ENCODE measurements at places on chromosomes 13 and 19. TPM values are rescaled to one million over a fixed set of nuclear protein-coding genes. Genes with fewer than 3 reads are reported as not detected.
A peak's percentile ranks its signal among the peaks of the same experiment; 100 is the strongest.

DNA sequence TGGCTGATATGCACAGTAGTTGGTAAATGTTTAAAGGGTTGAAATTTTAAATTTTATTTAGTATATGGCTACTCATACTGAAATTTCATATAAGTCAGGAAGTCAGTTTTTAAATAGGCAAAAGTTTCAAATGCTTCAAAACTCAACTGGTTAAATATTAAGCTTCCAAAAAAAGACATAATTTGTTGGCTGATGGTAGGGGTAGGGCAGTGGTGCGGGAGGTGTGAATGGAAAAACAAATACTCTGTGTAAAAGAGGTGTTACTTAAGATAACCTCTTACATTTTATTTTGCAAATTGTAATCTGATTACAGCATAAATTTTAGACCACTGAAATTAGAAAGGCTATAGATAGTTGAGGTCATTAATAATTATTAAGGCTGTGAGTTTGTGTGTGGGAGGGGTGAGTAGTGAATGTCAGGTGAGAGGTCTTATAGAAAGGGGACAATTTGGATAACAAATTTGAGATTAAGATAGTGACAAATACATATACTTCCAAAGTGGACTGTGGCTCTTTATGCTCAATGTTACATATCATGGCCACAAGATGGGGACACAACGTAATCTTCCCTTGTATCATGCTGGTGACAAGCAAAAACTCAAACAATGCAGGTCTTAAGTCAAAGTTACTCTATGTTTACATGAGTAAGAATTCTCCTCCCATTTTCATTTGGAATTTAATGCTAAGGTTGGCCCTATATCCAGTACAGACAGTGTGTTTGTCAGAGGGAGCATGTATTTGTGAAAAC lies 36.6 kb upstream of the OXGR1 start:
- no peaks in the 10 kb centered on the region for H3K36me3 ChIP-seq
- peaks cover 3% of the 10 kb centered on the region for H3K27me3 ChIP-seq
- no peak overlapping the region for H3K4me3 ChIP-seq
- H3K4me1 ChIP-seq: peaks cover 6% of the 10 kb centered on the region
- H3K27ac ChIP-seq: no peak overlapping the region

GRCh38 chr19:2487842-2488241 lies 11.9 kb downstream of the GADD45B start:
- H3K36me3 ChIP-seq: no peaks in the 10 kb centered on the region
- H3K27me3 ChIP-seq: no peaks in the 10 kb centered on the region
- peaks cover 5% of the 10 kb centered on the region for H3K4me1 ChIP-seq

DNA sequence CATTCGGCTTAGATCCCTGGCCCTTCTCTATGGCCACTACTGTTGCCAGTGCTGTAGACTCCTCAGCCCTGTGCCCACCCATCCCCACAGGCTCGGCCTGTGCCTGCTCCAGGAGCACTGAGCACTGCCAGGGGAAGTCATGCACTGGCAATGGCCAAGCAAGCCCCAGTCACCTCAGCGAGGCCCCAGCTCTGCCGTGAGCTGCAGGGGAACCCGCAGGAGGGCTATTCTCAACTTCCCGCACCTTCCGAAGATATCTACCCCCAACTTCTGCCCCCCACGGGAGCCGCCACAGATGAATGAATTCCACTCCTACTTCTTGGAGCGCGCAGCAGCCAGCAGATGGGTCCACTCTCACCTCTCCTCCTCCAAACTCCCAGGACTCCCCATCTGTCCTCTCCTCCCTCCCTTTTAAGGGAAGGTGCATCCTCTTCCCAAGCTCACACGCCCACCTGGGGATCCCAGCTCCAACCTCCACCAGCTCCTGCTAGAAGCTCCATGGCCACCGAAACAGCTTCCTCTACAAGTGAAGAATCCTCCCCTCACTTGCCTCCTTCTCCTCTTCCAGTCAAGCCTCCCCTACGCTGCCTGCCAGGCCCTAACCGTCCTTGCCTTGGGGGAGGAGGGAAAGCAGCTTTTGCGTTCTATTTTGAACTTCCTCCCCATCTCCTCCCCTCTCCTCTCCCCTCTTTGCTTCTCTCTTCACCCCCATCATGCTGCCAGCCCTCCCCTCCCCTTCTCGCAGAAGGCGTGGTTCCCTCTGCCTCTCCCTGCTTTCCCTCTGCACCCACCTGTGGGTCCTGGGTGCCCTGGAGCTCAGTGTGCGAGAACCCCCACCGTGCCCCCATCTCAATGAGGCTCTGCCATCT lies 52.2 kb downstream of the PEPD start:
- H3K4me1 ChIP-seq: peaks cover 14% of the 10 kb centered on the region
- no peaks in the 10 kb centered on the region for H3K36me3 ChIP-seq
- no peak overlapping the region for H3K27ac ChIP-seq
- no peak for DNase-seq
- no peaks in the 10 kb centered on the region for H3K27me3 ChIP-seq

- H3K27ac ChIP-seq: no peak overlapping the region
- no peaks in the 10 kb centered on the region for H3K27me3 ChIP-seq
- no peak overlapping the region for H3K4me3 ChIP-seq
- no peaks in the 10 kb centered on the region for H3K36me3 ChIP-seq
Observed at GRCh38 chr19:48284896-48285295, 15.0 kb downstream of the ZNF114 start.

DNA sequence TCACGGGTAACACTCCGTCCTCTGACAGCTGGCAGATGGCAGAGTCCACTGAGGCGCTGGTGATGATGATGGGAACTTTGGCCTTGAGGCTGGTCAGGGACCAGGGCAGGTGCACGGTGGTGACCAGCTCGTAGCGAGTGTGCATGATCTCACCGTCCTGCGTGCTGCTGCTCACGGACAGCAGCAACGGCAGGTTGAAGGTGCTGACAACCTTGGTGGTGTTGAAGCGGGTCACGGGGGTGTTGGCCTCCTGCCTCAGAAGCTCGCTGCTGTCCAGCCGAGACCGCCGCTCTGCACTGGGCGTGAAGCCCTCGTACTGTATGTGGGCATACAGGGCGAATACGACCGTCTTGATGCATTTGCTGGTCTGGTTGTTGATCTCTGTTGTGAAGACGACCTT lies 11.6 kb downstream of the ARRDC5 start:
- no peak for DNase-seq
- H3K36me3 ChIP-seq: no peaks in the 10 kb centered on the region
- no peak overlapping the region for H3K27ac ChIP-seq

- H3K27ac ChIP-seq: no peak overlapping the region
- no peaks in the 10 kb centered on the region for H3K36me3 ChIP-seq
- no peak for DNase-seq
- H3K4me1 ChIP-seq: peaks cover 17% of the 10 kb centered on the region
- no peaks in the 10 kb centered on the region for H3K27me3 ChIP-seq
- no peak overlapping the region for H3K4me3 ChIP-seq
Observed at GRCh38 chr19:45151320-45151719, 9.5 kb downstream of the NKPD1 start.

GRCh38 chr13:25200783-25201182 lies 28.7 kb upstream of the AMER2 start:
- H3K27ac ChIP-seq: no peak overlapping the region
- no peaks in the 10 kb centered on the region for H3K36me3 ChIP-seq
- H3K4me3 ChIP-seq: no peak overlapping the region
- DNase-seq: no peak
- H3K27me3 ChIP-seq: no peaks in the 10 kb centered on the region

DNA sequence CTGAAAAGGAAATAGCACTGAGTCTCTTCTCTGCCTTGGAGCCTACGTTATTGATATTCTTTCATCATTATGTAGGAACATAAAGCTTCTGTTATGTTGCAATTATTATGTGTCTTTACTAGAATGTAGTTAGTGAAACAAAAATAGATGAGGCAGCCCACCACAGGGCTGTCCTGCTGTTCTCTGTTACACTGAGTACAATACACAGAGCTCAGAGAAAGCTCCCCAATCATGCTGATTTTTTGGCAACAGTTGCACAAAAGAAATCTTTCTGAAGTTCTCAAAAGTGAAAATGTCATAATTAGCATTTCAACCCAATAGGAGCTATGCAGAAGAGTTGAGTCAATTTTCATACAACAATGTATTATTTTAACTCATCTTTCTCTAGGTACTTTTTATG lies 119.5 kb downstream of the EFNB2 start:
- H3K27ac ChIP-seq: no peak overlapping the region
- no peaks in the 10 kb centered on the region for H3K27me3 ChIP-seq
- no peaks in the 10 kb centered on the region for H3K36me3 ChIP-seq
- H3K4me3 ChIP-seq: no peak overlapping the region
- no peak for DNase-seq

DNA sequence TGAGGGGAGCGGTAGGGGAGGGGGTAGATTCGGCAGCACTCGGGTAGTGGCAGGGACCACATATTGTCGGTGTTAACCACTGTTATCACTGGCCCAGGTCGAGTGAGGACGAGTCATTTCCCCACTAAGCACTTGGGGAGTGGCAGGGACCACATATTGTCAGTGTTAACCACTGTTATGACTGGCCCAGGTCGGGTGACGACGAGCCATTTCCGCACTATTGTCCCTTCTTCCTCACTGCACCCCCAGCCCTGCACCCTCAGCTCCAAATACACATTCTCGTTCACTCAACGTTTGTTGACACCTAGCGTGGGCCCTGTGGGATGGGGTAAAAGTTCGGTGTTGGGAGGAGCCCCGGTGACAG lies 467 bp upstream of the CLN5 start:
- no peaks in the 10 kb centered on the region for H3K27me3 ChIP-seq
- peak; percentile 32 for DNase-seq
- H3K27ac ChIP-seq: no peak overlapping the region
- H3K4me3 ChIP-seq: peak overlapping the region; percentile 71

- H3K4me3 ChIP-seq: no peak overlapping the region
- H3K27me3 ChIP-seq: peaks cover 23% of the 10 kb centered on the region
- H3K27ac ChIP-seq: no peak overlapping the region
- H3K4me1 ChIP-seq: no peaks in the 10 kb centered on the region
- no peak for DNase-seq
Observed at GRCh38 chr19:10412257-10412977, 7.9 kb upstream of the PDE4A start.

GRCh38 chr13:42284068-42284467 lies 12.1 kb downstream of the AKAP11 start:
- peaks cover 22% of the 10 kb centered on the region for H3K4me1 ChIP-seq

DNA sequence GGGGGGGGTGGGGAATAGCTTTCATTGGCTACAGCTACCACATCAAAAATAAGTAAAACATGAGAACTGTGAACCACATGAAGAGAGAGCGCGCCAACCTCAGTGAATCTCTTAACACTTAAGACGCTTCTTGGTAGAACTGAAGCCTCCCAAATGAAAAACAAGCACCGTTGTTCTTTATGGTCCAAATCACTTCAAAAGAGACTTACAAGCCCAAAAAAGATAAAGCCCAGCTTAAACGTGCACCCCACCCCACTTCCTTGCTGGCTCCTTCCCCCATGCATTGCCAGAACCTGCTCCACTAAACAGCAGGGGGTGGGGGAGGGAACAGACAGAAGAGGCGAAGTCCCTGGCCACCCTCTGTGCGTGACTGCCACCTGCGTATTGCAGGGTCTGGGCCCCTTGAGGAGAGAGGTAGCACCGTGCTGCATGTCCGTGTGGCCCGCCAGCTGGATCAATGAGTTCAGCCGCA lies 479.1 kb downstream of the FOXO1 start:
- H3K4me1 ChIP-seq: peaks cover 6% of the 10 kb centered on the region
- H3K27ac ChIP-seq: no peak overlapping the region
- no peaks in the 10 kb centered on the region for H3K27me3 ChIP-seq
- no peak for DNase-seq
- H3K36me3 ChIP-seq: no peaks in the 10 kb centered on the region

GRCh38 chr19:18928018-18928805 lies 8.7 kb downstream of the DDX49 start:
- no peak overlapping the region for H3K27ac ChIP-seq
- no peak overlapping the region for H3K4me3 ChIP-seq
- H3K4me1 ChIP-seq: no peaks in the 10 kb centered on the region
- peaks cover 66% of the 10 kb centered on the region for H3K36me3 ChIP-seq

GRCh38 chr13:109990296-109990695 lies 203.9 kb upstream of the IRS2 start:
- H3K4me1 ChIP-seq: no peaks in the 10 kb centered on the region
- H3K27ac ChIP-seq: no peak overlapping the region
- DNase-seq: no peak

GRCh38 chr13:31947506-31947905 lies 84.1 kb upstream of the FRY start:
- H3K27ac ChIP-seq: no peak overlapping the region
- DNase-seq: no peak
- no peaks in the 10 kb centered on the region for H3K27me3 ChIP-seq
- no peak overlapping the region for H3K4me3 ChIP-seq
- no peaks in the 10 kb centered on the region for H3K4me1 ChIP-seq

DNA sequence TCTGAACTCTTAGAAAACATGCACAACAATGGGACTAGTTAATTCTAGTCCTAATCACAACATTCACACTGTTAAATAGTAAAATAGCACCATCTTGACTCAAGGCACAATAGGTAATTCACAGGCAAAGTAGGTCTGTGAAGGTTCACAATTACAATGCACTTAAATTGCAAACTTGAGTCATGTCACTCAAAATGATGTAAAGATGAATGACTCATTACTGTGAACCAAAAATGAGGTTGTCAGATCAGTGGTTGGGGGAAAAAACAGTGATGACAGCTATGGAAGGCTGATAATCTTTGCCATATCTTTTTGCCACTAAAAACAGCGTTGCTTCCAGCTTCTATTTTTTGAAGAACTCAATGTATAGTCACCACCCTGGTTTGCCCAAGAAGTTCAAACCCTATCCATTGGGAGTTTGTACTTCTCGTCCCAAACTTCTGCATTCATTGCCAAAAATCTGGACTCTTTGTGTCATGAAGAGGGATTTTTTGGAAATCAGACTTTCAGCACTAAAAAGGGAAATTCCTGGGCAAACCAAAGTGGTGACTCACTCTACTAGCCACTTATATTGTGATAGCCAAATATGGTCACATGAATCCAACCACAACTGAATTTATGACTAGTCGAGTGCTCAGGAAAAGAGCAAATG lies 200.9 kb upstream of the TMTC4 start:
- H3K4me1 ChIP-seq: no peaks in the 10 kb centered on the region
- DNase-seq: no peak
- H3K4me3 ChIP-seq: no peak overlapping the region
- no peaks in the 10 kb centered on the region for H3K27me3 ChIP-seq
- H3K36me3 ChIP-seq: no peaks in the 10 kb centered on the region
- no peak overlapping the region for H3K27ac ChIP-seq

DNA sequence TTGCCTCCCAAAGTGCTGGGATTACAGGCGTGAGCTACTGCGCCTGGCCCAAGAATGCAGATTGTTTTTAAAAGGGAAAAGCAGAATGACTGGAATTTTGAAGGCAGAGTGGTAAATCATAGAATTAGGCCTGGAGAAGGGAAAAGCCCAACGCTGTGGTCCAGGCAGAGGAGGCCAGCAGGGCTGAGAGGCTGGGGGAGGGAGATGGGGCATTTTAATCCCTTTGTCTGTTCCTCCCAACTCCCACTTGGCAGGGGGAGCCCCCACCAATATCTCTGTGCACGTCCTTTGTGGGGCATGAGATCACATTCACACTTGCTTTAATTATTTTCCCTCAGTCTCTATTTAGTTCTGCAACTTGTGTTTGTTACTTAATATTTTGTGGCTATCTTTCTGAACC lies 54.4 kb upstream of the RANBP3 start:
- H3K27ac ChIP-seq: no peak overlapping the region
- H3K4me1 ChIP-seq: no peaks in the 10 kb centered on the region
- H3K27me3 ChIP-seq: no peaks in the 10 kb centered on the region
- H3K36me3 ChIP-seq: no peaks in the 10 kb centered on the region

Gene CRB3
- 0.58 TPM for total RNA-seq

Gene LAIR2
- not detected for total RNA-seq

Gene ZNF724
- 0.55 TPM for total RNA-seq

Gene ZNF429
- total RNA-seq: 15.9 TPM

Gene DAPK3
- total RNA-seq: 27.2 TPM

Gene SIGLEC12
- total RNA-seq: 0.61 TPM

Gene NLRP9
- total RNA-seq: not detected

Gene GIPR
- total RNA-seq: not detected

Measured in adrenal gland (tissue), 19 donors.